CD4-positive, alpha-beta T cell treated with Interferon alpha-2 for 1 hour (primary cell): ENCODE measurements at places on chromosomes 4 and X.

GRCh38 chr4:64713256-64713840 is 304.1 kb upstream of the TECRL start:
- DNase-seq = no peak

DNA sequence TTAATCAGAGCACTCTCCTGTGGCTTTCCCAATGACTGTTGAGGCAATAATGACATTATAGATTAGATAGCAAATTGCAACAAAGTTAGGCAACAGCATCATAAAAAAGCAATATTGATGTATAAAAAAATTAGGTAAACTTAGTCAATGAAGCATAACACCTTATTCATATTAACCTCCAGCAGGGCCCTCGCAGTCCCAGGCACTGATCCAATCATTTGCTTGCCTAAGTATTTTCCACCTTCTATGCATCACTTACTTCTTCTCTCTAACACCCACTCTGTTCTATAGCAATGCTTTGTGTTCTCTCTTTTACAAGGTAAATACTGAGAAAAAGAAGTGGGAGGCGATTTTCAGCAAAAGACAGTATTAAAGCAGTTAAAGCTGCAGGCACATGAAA is 833.5 kb upstream of the ADGRL3 start:
- no peak for DNase-seq

- no peak for DNase-seq
Observed at GRCh38 chr4:42460043-42460442, 62.8 kb downstream of the SHISA3 start.

- no peak for DNase-seq
Observed at GRCh38 chr4:76752861-76753501, 145.0 kb downstream of the SOWAHB start.

DNA sequence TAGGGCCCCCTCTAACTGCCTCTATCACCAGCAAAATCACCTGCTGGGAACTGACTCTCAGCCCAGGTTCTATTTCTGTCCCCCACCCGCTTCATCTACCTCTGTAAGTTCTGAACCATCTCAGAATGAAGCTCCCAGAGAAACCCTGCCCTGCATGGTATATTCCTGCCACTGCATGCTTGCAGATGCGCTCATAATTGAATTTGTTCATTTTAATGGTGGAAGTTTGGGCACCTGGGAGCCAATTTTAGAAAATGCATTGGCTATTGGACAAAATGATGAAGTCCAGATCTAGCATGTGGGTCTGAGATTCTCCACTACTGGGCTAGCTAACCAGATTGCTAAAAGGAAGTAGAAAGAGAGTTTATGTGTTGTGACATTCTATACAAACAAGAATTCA is 28.6 kb upstream of the SLC10A4 start:
- DNase-seq = no peak

GRCh38 chr4:144634978-144635747 is 10.8 kb upstream of the HHIP start:
- no peak for DNase-seq

DNA sequence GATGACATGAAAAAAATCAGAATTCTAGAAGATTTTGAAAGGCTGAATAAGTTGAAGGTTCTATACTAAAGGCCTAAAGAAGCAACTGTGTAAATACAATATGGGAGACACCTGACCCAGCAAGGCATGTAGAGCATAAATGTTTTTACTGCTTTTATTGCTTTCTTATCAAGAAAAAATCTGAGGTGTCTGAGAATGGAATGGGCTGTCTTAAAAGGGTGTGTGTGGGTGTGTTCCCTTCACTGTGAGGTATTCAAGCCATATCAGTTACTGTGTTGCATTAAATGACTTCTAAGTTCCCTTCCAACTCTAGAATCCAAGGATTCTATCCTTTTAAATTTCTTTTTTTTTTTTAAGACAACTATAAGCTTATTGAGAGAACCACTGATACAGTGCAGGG is 15.7 kb downstream of the ATP8A1 start:
- DNase-seq = no peak

GRCh38 chrX:38081909-38082308 is 75.6 kb downstream of the SYTL5 start:
- DNase-seq = no peak

DNA sequence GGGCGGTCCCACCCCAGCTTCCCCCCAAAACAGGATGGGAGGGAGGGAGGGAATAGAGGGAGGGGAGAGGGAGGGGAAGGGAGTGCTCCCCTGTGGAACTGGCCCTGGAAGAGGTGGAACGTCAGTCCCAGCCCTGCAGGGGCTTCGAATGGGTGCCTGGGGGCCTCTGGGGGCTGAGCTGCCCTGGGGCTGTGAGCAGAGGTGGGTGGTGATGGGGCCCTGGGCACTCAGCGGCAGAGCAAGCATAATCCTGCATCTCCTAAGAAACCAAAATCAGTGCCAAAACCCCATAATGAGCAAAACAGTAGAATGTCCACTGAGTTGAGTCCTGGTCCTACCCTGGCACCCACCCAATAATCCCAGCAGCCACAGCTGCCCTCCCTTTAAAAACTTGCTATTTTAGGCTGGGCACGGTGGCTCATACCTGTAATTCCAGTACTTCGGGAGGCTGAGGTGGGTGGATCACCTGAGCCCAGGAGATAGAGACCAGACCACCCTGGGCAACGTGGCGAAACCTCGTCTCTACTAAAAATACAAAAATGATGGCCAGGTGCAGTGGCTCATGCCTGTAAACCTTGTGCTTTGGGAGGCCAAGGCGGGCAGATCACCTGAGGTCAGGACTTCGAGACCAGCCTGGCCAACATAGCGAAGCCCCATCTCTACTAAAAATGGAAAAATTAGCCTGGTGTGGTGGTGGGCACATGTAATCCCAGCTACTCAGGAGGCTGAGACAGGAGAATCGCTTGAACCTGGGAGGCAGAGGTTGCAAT is 11.1 kb downstream of the DOK7 start:
- no peak for DNase-seq

DNA sequence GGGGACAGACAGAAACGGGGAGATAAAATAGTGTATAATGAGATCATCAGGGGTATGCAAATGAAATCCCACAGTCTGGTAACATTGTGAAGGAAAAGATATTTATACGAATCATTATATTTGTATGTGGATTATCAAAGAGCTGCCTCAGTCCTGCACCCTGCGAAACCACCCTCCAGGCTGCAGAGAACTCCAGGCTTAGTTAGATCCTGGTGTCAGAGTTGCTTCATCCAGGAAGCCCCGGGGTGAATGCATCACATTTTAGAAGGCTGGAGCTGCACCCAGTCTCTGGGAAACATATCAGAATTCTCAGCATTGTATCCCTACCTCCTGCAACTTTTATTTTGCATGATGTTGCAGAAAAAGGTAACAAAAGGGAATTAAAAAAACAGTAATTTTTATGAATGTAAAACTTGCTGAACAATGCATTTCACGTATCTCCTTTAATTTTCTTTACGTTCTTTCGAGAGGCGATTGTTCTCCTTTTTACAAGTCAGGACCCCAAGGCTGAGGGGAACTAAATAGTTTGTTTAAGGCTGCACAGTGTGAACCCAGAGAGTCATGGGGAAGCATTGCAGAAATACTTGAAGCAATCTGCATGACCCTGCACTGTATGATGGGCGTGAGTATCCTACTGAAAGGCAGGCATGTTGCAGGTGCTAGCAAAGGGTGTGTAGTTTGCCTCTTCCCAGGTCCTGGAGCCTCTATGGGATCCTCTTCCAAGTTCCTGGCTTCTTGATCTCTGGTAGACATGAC is 299.5 kb upstream of the CLNK start:
- no peak for DNase-seq
